AG09319 (cell line): ENCODE measurements at places on chromosomes 11 and 22.

DNA sequence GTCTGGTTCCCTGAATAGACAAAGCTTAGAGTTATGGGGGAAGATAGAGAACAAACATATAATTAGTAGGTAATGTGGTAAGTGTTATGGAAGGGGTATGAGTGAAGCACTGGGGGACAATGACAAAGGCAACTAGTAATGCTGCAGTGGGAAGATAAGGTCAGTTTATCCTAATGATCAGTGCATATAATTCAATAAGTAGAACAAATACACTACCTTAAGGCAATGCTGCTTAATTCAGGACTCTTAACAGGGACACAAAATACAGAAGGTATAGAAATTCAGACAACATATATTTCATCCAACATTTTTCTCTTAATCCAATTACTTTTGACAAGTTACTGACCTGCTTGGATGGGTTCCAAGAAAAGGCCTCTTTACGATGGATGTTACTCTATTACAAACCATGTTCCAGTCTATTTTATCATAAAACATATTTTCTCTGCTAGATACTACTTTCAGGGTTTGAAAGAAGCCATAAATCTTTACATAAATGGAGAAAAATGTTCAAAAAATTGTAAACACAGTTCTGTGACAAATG, 1186.2 kb downstream of the LRRC4C start:
- no peak for DNase-seq

GRCh38 chr11:6084587-6084986, 22.9 kb upstream of the OR56B4 start:
- no peak for DNase-seq

DNA sequence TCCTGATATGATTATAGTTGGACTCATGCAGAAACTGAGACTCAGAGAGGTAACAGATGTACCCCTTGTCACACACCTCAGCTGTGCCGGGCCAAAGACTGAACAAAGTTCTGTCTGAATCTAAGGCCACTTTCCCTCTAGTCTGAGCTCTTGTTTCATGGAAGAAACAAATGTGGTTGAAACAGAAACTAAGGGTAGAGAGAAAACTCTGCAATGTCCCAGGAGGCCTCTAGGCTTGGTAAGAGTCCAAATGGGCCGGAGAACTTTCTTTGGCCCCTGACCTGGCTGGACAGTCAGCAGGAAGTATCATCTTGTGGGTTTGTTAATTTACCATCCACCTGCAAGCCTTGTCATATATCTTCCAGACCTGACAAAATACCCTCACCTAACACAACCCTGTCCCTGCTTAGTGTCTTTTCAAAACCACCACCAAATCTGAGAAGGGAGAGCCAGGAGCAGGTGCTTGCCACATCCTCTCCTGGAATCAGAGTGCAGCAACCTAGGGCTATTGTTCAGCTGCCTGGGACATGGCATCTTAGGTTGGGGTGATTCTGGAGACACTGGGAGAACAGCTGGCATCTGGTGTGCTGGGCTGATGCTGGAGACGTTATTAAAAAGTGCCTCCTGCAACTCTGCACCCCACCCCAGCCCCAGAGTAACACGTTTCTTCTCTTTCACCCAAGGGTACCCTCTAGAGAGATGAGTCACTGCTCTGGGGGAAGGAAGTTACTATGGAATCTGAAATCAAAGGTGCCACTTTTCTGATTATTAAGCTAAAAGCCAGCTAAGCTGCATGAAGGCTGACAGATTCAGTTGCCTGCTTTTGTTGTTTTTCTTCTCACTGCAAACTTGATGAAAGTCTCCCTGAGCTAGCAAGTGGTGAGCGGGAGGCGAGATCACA, 126.3 kb upstream of the TIMP3 start:
- no peak for DNase-seq

- no peak for DNase-seq
Measured at GRCh38 chr11:111510311-111510710, 1.9 kb downstream of the BTG4 start.

GRCh38 chr11:65066805-65067291, 8.5 kb upstream of the NAALADL1 start:
- DNase-seq = no peak

DNA sequence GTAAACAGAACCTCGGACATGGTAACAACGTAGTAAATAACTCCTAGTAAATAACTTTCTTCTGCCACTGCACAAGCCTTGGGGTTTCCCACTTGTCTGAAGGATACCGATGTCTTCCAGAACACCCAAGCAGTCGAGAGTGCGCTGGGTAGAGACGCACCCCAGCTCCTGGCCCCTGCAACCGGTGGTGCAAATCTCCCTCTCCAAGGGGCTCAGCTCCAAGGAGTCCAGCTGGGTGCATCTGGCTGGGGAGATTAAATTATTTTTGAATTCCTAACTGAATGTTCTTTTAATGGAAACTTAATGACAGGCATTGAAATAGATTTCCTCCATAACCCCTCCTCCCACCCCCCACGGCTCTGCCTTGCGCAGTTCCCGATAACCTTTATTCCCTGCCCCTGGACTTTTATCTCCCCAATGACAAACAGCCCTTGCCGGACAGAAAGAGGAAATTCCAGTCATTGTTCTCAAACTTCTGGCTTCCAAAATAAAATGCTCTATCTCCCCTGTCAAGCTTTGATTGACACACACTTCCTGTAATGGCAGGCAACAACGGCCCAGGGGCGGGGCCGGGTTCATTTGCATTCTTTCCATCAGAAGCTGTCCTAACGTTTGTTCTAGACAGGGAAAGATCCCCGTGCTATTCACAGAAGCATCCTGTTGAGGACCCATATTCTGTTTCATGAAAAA, 31.2 kb downstream of the KCNJ1 start:
- DNase-seq = no peak

DNA sequence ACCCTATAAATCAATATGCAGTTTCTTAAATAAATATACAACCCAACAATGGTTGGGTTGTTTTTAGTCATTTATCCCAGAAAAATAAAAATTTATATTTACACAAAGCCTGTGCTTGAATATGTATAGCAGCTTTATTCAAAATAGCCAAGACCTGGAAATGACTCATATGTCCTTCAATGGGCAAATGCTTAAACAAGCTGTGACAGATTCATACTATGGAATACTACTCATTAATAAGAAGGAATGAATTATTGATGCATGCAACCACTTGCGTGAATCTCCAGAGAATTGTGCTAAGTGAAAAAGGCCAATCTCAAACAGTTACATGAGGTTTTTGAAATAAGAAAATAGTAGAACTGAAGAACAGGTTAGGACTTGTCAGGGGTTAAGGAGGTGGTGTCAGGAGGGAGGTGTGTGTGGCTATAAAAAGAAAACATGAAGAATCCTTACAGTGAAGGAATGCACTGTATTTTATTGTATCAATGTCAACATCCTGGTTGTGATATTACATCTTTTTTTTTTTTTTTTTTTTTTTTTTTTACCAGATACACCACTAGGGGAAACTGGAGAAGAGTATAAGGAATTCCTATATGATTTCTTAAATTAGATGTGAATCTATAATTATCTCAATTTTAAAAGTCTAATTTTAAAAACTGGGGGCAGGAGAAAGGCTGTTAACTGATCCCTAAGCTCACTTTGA, 82.4 kb upstream of the CD44 start:
- DNase-seq = no peak
